ENCODE measurements at places on chromosomes 7 and 10.

DNA sequence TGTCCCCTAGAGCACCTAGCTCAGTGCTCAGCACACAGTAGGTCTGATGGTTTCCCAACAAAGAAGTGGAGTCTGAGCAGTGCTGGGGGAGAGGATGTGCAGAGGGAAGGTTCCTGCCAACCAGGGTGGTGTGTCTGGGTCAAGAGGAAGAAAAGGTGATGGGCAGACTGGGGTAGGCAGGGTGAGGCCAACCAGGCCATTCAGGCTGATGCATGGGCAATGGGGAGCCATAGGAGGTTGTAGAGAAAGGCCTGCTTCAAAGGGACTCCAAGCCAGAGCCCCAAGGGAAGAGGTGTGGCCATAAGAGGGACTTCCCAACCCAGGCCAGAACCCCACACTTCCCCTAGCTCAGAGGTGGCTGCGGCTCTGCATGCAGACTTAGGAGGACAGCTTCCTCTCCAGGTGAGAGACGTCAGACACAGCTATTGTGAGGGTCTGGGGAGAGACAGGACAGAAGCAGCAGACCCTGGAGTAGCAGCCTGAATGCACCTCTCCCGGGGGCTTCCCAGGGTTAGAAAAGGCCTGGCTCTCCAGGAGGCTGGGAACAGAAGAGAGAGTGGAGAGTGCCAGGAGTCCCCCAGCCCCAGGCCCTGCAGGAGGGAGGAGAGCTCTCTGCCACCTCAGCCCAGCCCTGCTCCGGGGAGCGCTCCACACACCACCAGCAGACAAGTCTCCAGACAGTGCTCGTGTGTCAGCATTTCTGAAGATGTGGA is 87.4 kb upstream of the ZMIZ1 start:
- DNase-seq = no peak

DNA sequence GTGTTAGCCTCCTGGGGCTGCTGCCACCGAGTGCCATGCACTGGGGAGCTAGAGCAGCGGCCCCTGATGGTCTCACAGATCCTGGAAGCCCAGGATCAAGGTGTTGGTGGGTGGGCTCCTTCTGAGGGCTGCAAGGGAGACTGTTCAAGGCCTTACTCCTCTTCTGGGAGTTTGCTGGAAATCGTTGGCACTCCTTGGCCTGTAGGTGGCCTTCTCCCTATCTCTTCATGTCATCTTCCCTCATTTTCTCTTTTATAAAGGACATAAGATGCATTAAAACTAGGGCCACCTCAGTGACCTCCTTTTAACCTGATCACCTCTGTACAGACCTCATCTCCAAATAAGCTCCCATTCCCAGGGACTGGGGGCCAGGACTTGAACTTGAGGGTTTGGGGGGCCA is 27.0 kb upstream of the ZNF862 start:
- no peak for DNase-seq

DNA sequence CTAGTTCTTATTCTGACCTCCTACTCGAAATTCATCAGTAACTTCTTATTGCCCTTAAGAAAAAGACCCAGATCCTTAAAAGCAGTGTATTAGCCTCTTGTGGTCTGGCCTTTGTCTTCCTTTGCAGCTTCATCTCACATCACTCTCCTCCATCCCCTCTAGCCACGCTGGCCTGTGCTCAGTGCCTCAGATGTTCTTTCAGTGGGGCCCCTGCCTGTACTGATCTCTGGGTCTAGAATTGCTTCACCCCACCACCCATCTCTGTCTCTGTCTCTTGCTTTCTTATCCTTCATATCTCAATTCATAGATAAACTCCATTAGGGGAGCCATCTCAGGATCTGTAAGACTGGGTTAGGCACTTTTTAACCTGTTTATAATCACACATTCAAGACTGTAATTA is 1178.5 kb upstream of the C7orf33 start:
- DNase-seq = no peak

DNA sequence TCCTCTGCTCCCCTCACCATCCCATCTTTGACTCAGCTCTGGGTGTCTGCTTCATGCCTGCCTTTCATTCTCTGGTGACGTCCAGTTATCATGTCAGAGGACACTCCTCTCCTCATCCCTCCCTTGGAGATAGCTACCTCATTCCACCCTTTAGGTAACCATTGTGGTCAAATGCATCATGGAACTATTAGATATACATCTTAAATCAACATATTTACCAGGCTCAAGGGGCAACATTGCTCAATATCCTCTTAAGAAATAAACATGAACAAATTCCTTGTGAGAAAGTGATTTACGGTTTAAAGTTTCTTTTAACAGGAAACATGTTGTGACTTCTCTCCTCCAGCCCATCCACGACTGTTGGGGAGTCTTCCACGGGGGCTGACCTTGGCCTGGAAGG is 511.6 kb upstream of the IGFBP3 start:
- no peak for DNase-seq

- no peak for DNase-seq
Measured at GRCh38 chr10:128575761-128576160, 449.5 kb upstream of the MKI67 start.

DNA sequence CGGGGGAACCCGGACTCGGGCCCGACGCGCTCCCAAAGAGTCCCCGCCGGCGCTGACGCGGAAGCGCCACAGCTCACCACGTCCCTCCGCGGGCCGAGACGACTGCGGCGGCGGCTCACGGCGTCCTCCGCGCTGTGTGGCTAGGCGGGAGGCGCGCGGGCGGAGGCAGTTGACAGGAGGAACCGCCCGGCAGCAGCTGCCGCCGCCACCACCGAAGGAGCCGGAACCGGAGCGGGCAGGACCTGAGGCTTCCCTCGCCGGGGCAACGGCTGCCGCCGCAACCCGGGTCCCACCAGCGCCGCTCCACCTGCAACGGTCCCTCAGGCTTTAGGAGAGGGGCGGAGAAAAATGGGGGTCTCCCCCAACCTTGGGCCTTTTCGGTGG is 334 bp downstream of the ZNF800 start:
- no peak for DNase-seq

GRCh38 chr7:105131033-105131656 is 117.1 kb downstream of the KMT2E start:
- DNase-seq = no peak

GRCh38 chr10:117486606-117487005 is 55.9 kb upstream of the EMX2 start:
- DNase-seq = no peak

- DNase-seq = no peak
Measured at GRCh38 chr10:57654856-57655255, 612.8 kb downstream of the IPMK start.

GRCh38 chr7:36141850-36142249 is 11.2 kb upstream of the EEPD1 start:
- DNase-seq = no peak

DNA sequence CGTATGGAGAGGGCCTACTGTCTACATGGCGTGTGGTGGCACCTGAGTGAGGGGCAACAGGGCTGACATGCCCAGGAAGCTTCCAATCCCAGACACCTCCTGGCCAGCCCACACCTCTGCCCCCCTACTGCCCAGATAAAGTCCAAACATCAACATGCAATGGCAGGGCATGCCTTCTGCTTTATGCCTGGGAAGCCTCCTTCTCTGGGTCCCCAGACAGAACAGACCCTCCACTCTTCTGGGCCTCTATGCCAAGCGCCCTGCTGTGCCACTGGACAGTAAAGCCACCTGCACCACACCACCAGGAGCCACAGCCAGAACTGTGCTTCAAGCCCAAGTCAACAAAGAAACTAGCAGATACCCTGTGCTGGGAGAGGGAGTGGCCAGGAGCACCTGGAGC is 12.5 kb downstream of the TMEM72 start:
- no peak for DNase-seq

GRCh38 chr7:114478384-114478783 is 63.8 kb downstream of the FOXP2 start:
- no peak for DNase-seq

DNA sequence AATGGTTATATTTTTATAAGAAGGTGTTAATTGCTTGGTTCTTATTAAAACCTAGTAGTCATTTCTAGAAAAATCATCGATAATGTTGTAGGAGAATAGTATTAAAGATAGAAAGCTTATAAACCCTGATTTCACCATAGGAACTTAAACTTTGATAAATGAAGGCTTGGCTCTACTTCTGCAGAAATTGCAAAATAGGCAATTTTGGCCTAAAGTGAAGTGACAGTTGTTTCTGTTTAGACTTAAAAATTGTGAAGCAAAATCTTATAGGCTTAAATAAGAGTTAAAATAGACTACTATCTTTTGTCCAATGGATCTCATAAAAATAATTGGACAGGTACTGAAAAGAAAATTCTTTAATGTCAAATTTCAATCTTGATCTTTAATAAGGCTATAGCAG is 321.6 kb upstream of the FZD8 start:
- no peak for DNase-seq

GRCh38 chr7:150999497-151000230 is 8.8 kb downstream of the NOS3 start:
- no peak for DNase-seq

- no peak for DNase-seq
Measured at GRCh38 chr7:16543456-16543855, 16.8 kb downstream of the LRRC72 start.

- no peak for DNase-seq
Measured at GRCh38 chr7:158587162-158588084, at the start of gene PTPRN2. PTPRN2 (minus strand) TSS chr7:158587823.

- DNase-seq = no peak
Measured at GRCh38 chr7:70758646-70759045, 373.3 kb upstream of the GALNT17 start.

GRCh38 chr10:44293306-44293778 is 91.6 kb downstream of the CXCL12 start:
- DNase-seq = no peak

- no peak for DNase-seq
Measured at GRCh38 chr10:52011118-52011517, 303.0 kb upstream of the DKK1 start.

DNA sequence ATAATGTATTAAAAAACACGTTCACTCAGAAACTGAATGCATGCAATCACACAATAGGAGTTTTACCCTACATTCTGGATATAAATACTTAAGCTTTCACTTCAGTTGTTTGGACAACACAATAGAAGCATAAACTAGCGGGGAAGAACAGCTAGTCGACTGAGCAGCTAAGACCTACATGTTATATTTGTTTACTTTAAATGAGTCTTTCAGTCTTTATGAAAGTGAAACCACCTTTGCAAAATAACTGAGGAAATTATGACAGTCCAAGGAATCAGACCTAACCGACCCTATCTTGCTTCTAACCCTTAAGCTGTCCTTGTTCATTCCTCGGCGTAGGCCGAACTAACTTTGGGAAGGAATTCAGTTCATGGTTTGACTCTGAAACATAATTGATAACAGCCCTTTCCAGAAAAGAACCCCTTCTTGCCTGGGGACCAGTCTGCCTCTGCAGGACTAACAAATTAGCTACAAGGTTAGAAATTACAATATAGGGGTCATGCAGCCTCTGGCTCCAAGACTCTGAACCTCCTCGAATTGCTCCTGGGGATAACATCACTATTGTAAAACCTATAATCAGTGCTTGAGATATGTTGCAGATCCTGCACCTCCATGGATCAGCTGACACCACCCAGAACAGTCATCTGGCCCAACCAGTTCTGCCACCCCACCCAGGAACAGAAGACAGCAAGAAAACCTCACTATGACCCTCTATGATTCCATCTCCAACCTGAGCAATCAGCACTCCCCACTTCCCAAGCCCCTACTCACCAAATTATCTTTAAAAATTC is 185.1 kb upstream of the KLF6 start:
- DNase-seq = no peak

DNA sequence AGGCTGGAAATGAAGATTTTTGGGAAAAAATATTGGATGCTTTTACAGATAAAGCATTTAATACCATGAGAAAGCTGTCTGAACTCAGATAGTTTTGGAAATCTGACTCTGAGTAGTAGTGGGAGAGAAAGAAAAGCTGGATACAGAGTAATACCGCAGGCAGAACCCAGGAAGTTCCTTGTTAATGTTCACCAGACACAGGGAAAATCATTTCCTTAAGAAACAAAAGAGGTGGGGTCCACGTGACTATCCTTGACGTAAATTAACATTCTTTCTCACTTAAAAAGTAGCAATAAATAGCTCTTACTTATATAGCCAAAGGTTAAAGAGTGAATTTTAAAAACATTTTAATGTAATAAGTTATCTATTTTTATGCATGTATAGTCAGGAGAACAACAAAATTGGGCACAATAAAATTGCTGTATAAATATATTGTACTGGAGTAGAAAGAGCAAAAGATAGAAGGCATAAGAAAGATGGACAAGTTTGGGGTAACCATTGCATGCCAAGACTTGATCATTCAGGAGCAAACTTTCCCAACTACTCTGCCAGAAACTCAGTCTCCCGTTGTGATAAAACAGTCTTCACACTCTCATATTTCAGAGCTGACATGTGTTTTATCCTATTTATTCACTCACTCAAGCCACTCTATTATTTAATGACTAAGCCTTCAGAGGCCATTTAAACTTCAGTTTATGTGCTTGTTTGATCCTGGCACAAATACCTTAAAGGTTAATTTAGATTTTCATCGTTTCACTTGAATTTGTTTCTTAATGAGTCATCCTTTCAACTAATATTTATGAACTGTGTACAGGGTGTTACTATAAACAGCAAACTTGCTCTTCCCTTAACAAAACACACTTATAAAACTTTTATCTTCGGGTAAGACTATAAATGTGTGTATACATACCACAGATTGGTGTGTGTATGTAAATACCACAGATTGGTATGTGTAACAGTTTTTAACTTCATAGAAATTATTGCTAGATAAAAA is 143.1 kb downstream of the GNAI1 start:
- no peak for DNase-seq

- no peak for DNase-seq
Measured at GRCh38 chr10:89627830-89628229, 17.2 kb downstream of the PANK1 start.

Data from NCI-H2029 treated with DMSO at 0.1 percent for 48 hours (cell line).